ENCODE measurements at places on chromosomes 7 and 10.
A peak's percentile ranks its signal among the peaks of the same experiment; 100 is the strongest.

DNA sequence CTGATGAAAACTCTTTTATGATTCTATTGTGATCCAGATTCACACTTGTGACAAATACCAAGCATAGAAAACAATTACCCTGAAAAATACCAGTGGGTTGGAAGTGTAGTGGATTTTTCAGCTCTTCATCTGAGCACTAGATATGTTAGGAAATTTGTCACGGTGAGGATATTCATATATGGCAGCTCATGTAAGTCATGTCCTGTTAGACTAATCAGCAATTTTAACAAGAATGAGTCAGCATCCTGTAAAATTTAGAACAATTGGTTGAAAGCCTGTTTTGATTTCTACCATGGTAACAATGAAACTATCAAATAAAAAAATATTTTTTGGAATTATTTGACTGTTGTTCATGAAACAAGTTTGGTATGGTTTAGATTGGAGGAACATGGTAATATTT lies 334.3 kb downstream of the CACNA2D1 start:
- no peak for DNase-seq

- DNase-seq, result no peak
These were observed 1.2 kb upstream of the LSM8 start for GRCh38 chr7:118182593-118183427.

GRCh38 chr7:84231157-84231556 lies 36.6 kb upstream of the SEMA3A start:
- no peak for DNase-seq

GRCh38 chr7:76202666-76203030 lies 952 bp downstream of the SRRM3 start:
- DNase-seq, result no peak

- no peak for DNase-seq
These were observed 120.8 kb downstream of the CELF2 start for GRCh38 chr10:11138314-11139033.

DNA sequence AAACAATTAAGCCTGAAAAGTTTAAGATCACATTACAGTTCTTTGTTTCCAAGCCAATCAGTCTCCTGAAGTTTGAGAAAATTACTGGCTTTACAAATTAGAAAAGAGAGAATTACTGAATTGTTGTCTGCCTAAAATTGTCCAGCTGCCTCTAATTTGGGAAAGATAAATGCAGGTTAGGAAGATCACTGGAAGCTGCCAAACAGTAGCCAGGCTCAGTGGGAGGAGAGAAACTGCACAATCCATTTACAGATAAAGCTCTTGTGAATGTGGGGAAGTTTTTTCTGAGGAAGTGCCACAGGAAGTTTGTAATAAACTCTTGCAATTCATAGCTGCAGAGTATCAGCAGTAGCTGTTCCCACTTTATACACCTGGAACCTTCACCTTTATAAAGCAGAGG lies 100.7 kb downstream of the IQUB start:
- no peak for DNase-seq

DNA sequence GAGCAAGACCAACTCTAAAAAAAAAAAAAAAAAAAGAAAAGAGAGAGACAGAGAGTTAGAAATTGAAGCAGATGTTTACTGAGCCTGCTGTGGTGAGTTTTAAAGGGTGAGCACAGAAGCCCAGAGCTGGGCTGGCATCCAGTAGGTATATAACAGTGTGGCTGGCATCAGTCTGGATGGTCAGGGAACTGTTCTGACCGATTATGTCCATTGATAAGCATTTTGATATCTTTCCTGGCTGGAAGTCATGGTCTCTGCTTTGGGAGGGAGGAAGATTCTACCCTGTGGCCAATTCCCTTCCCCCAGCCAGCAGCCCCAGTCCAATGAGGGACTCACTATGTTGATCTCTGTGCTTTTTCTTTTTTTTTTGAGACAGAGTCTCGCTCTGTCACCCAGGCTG lies 65.2 kb upstream of the PODXL start:
- DNase-seq, result no peak

DNA sequence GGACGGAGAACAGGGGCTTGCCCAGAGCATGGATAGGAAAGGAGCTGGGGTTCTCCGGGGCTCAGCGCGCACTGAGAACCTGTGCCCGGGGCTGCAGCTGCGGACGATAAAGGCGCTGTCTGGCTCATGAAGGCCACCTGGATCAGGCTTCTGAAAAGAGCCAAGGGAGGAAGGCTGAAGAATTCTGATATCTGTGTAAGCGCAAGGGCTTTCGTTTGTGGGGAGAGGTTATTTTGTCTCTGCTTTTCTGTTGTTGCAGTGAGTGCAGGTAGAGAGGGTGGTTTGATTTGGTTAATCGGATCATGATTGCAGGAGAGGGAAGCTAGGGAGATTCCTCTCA lies 250.5 kb downstream of the NSUN6 start:
- no peak for DNase-seq

DNA sequence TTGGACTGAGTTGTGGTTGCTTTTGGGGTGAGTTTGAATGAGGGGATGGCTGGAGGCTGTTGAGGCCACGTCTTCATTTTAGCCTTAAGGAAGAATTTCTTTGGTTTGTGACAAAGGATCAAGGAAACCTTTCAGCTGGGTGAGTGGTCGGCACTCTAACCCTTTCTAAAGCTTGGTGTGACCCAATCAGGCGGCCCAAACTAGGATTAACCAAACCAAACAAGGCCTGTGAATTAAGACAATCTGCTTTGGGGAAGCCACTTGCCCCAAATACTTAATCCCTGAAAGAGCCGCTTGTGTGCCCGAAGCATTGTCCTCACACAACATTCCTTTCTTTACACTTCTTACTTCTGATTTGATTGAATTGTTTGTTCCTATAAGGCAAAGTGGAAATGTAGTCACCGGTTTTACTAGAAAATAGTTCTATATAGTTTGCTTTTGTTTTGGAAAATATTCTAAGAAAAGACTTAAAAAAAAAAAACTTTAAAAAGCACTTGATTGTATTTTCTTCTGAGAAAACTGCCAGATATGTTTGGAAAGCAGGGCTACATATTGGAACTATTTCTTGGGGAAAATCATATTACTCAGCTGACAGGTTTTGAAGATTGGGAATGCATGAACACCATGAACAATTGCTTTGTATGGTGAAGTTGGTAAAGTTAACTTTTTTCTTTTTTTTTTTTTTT lies 272.4 kb upstream of the BMPER start:
- no peak for DNase-seq

DNA sequence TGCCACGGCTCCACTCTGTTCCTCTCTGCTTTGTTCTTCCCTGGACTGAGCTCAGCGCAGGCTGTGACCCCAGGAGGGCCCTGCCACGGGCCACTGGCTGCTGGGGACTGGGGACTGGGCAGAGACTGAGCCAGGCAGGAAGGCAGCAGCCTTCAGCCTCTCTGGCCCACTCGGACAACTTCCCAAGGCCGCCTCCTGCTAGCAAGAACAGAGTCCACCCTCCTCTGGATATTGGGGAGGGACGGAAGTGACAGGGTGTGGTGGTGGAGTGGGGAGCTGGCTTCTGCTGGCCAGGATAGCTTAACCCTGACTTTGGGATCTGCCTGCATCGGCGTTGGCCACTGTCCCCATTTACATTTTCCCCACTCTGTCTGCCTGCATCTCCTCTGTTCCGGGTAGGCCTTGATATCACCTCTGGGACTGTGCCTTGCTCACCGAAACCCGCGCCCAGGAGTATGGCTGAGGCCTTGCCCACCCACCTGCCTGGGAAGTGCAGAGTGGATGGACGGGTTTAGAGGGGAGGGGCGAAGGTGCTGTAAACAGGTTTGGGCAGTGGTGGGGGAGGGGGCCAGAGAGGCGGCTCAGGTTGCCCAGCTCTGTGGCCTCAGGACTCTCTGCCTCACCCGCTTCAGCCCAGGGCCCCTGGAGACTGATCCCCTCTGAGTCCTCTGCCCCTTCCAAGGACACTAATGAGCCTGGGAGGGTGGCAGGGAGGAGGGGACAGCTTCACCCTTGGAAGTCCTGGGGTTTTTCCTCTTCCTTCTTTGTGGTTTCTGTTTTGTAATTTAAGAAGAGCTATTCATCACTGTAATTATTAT lies 1.2 kb downstream of the CLDN4 start:
- no peak for DNase-seq

GRCh38 chr10:73908853-73909539 lies 1.9 kb upstream of the PLAU start:
- peak; percentile 63 for DNase-seq

DNA sequence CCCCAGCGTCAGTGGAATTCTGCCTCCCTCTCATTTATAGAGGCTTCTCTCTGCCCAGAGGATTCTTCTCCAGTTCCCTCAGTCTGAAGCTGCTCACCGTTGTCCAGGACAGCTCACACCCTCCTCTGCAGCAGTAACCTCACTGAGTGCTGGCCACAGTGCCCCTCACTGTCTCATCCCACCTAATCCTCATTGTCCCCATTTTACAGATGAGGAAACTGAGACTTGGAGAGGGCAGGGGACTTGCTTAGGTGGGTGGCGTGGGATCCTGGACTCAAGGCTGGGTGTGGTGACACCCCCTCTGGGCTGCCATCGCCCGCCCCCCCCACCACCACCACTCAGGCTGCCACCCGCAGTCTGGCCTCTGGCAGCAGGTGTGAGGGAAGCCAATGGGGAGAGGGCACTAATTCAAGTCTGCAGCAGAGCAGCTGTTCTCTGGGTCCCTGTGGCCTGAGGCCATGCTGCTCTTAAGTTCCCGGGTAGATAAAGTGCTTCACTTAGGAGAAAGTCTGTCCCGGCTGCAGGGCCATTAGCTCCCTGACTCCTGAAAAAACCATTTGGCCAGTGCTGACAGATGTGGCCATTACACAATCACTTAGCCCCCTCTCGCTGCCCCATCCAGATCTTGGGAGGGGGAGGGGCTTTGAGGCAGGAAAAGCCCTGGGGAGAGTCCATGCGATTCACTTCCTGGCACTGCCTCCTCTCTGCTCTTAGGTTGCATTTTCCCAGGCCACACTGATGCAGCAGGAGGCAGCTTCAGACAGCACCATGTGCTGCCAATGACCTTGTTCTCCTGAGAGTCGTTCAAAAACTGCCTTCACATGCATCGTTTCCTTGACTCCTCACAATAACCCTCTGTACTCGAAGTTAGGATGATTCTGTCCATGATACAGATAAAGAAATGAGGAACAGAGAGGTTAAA lies 36.3 kb downstream of the DRGX start:
- no peak for DNase-seq

DNA sequence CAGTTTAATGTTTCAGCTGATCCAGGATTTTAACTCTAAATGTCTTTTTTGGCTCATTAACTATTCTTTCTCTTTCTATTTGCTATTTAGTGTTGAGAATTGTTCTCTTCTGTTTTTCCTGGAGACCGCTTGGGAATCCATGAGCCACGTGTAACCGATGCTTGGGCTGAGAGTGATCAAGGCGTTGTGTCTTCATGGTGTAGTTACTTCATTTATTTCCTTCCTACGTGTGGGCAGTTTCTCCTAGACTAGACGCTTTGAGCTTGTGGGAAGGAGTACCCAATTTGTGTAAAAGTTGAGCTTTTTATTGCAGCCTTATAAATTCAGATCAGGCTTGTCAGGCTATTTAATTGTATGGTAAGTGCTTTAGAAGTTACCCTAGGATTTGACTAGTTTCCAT lies 2.9 kb downstream of the EIF3B start:
- DNase-seq, result no peak

GRCh38 chr10:132659206-132660091 lies 121.9 kb downstream of the INPP5A start:
- no peak for DNase-seq

GRCh38 chr7:142451817-142452216 lies 194.0 kb upstream of the PRSS58 start:
- no peak for DNase-seq

DNA sequence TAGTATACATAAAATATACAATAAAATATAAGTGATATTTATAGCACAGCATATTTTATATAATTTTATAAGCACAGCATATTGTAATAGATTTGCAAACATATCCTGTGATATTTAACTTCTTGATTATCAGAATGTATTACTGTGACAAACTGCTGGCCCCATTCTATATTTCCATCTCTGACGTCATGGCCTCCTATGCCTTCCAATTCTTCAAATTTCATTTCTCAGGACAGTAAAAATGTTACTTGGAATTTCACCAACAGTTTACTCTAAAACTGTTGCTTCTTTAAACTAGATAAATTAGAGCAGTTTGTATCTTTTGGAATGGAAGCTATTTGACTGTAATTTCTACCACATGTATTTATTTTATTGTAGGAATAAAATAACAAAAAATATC lies 102.5 kb upstream of the SLC25A13 start:
- no peak for DNase-seq

GRCh38 chr7:8391353-8392062 lies 41.9 kb upstream of the NXPH1 start:
- peak; percentile 2 for DNase-seq

DNA sequence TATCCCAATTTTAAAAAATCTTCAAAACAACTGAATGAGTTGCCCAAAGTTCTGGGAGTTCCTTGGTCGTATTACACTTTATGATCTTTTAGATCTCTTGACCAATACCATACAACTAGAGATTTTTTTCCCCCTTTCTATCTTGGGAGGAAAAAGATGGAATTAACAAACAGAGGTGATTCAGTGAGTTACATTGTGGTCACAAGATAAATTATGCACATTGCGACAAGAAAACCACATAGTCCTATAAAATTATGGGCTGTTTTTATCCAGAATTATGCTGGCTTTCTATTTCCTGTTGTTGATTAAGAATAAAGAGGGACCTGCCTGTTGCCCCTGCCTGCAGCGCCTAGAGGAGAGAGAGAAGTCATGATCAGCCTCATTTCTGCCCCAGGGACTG lies 8.2 kb upstream of the SGPL1 start:
- DNase-seq, result no peak

GRCh38 chr7:33706771-33707200 lies 198.6 kb upstream of the BMPER start:
- DNase-seq, result no peak

DNA sequence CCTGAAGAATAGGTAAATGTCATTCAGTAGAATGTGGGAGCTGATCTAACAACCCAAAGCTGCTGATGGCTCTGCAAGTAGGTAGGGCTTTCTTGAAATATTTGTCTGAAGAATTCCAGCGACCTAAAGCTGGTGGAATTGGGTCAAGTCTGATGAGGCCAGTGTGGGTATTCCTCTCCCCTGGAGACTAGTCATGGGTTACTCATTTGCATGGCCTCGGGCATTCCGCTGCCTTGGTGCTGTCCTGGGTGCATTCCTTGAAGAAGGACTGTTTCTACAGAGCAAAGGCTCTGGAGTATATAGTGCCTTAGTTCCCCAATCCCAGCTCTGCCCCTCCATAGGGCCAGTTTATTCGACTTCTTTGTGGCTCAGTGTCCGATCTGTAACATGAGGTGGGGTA lies 19.2 kb downstream of the PDK4 start:
- no peak for DNase-seq

DNA sequence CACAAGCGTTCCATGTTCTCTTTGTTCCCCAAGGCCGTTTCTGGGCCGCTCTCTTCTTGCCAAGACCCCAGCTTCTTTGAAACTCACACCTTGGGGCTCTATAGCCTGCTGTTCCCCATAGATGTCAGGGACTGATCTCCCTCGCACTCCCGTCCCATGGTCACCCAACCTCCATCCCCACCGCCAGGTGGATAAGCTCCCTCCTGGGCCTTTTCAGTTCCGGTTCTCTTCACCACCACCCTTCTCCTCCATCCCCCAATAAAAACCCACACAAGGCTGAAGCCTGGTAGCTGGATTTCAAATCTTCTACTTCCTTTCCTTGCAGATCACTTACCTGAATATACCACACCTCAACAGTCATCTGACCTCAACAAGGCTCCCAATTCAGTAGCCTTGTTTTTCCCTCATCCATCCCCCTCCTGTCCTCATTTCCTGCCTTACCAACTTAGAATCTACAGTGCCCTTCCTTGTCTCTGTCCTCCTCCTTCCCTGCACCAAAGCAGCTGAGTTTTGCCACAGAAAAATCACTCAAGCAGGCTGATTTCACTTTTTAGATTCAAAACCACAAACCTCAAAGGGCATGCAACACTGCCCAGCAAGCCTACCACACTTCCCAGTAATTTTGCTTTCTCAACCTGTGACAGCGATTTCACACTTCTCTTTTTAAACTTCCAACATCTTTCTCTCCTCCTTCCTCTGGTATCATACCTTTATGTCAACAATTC lies 7.7 kb downstream of the SLC37A3 start:
- DNase-seq, result peak; percentile 61

Measured in GM12878 (cell line).